Dorsolateral prefrontal cortex (tissue), 122 donors: ENCODE measurements at places on chromosomes 4 and X.

DNA sequence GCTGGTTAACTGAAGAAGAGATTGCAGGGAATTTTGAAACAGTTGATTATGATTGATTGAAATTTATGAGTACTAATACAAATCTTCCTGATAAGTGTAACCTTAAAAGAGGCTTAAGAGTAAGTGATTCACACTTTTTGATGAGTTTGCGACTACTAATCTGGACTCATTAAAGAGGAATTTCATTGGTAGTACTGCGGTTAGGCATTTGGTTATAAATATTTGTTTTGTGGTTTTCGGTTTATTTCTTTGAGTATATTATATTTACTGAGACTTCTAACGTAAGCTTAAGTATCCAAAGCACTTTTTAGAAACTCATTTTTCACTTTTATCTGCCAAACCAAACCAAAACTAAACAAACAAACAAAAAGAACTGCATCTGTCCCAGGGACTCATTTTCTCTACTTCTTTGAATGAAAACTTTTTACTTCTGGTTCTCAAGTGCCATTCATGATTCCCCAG, 20.7 kb downstream of the SLIT2 start:
- no peak for DNase-seq

DNA sequence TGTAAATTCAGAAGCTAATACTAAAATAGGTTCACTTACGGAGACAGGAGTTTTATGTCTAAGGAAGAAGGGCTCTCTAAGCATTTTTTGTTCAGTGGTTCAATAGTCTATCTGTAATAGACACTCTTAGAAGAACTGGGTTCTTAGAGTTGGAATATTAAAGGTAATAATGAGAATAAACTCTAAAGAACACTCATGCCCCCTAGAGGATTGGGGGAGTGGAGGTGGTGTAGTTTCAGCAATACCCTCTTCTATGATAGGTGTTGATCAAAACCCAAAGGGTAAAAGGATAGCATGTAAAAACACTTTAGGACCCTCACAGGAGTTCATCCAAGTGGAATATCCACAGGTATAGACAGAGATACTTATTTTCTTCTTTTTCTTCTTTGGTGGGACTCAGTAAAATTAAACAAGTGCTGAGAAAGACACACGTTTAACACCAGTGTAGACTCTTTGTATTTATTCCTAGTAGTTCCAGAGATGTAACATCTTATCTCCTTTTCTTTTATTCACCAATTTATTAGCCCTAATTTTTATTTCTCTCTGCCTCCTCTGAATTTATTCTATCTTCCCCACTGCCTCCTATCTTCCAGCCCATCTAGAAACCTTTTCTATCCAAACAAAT, 25.7 kb upstream of the MND1 start:
- no peak for DNase-seq

DNA sequence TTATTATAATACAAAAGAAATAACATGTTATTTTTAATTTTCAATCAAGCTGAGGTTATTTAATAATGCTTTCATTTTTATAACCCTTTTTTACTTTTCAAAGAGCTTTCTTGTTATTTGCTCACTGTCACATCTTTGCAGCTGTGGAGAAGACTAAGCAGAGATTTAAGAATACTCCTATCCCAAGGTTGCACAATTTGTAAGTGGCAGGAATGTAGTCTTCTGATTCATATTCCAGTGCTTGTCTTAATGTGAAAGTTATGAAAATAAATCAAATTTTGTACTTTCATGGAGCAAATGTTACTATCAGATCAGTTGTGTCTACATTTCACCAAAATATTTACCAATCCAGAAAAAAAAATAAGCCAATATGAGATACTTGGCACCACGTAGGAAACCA, 86.6 kb downstream of the DDIT4L start:
- DNase-seq = no peak

GRCh38 chrX:46477435-46477834, 67.8 kb downstream of the ZNF674 start:
- DNase-seq = no peak
